Activated T-cell treated with anti-CD3 and anti-CD28 coated beads, Interleukin-2, amount 50 U/mL, for 72 hours (primary cell): ENCODE measurements at places on chromosomes 2 and 18.

DNA sequence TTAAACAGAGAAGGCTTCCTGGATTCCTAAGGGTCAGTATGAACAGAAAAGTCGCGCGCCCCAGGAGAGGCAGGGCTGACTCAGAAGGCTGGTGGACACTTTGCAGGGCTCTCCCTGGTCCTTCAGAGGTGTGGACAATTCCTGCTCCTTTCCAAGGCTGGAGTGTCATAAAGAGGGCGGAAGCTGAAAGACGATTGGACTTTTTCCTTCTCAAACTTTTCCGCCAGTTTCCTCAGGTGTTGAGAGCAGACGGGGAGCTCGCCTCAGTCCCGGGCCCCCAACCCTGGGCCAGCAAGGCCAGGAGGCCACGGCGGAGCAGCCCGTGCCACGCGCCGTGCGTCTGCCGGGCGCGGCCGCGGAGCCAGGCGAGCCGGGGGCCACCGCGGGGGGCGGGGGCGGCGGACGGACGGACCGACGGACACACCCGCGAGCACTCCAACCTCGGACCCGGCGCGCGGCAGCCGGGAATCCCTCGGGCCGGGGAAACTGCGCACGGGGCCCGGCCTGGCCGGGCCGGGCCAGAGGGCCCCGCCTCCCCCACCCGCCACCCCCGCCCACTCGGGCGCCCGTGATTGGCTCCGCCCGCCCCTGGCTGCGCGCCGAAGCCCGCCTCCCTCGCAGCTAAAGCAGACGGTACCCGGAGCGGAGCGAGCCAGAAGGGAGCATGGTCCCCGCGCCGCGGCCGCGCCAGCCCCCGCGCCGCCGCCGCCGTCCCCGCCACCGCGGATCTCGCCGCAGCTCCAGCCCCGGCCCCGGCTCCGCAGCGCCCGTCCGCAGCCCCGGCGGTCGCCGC is at the start of gene KLHL29:
Gene KLHL29, plus strand, starts transcription at position 629 of the 793 bp plus-strand sequence. CDS start 177,018 bp downstream, outside the sequence.
- peaks cover 74% of the 10 kb centered on the region for H3K27me3 ChIP-seq
- DNase-seq = peak; percentile 86
- no peak within 1 kb of the TSS for H3K27ac ChIP-seq
- peaks cover 40% of the 10 kb centered on the region for H3K4me1 ChIP-seq

- no peaks in the 10 kb centered on the region for H3K4me1 ChIP-seq
- H3K36me3 ChIP-seq = no peaks in the 10 kb centered on the region
- no peak overlapping the region for H3K27ac ChIP-seq
Observed at GRCh38 chr2:10987861-10988260, 76.1 kb downstream of the KCNF1 start.

GRCh38 chr2:162028511-162028910 is 45.5 kb downstream of the DPP4 start:
- H3K4me3 ChIP-seq = no peak overlapping the region
- H3K36me3 ChIP-seq = peaks cover 8% of the 10 kb centered on the region
- H3K27me3 ChIP-seq = no peaks in the 10 kb centered on the region
- H3K4me1 ChIP-seq = peaks cover 26% of the 10 kb centered on the region
- no peak for DNase-seq

GRCh38 chr18:77110936-77111335 is 21.6 kb downstream of the MBP start:
- peaks cover 88% of the 10 kb centered on the region for H3K4me1 ChIP-seq
- no peak overlapping the region for H3K4me3 ChIP-seq
- DNase-seq = no peak
- H3K27ac ChIP-seq = no peak overlapping the region
- peaks cover 5% of the 10 kb centered on the region for H3K36me3 ChIP-seq
- H3K27me3 ChIP-seq = no peaks in the 10 kb centered on the region

DNA sequence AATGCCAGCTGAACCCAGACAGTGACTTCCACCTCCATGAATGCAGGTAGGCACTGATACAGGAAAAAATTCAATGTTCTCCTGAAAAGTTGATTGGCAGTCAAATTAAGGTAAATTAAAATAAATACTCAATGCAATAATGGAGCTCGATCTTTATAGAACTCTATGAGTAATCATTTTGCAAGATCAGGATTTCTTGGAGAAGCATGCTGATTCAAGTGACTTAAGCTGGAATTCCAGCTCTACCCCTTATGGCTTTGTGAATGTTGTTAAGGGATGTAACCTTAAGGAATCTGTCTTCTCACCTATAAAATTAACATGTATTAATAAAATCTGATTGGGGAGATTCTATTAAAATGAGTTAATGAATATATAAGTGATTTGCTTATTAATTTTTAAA is 145.1 kb downstream of the QPCT start:
- H3K27me3 ChIP-seq = no peaks in the 10 kb centered on the region
- H3K36me3 ChIP-seq = no peaks in the 10 kb centered on the region
- no peak overlapping the region for H3K27ac ChIP-seq
- no peak overlapping the region for H3K4me3 ChIP-seq

GRCh38 chr2:28592481-28592880 is 96.6 kb downstream of the PLB1 start:
- H3K27ac ChIP-seq = no peak overlapping the region
- H3K4me1 ChIP-seq = peaks cover 34% of the 10 kb centered on the region
- DNase-seq = no peak
- H3K36me3 ChIP-seq = no peaks in the 10 kb centered on the region
- H3K4me3 ChIP-seq = no peak overlapping the region

DNA sequence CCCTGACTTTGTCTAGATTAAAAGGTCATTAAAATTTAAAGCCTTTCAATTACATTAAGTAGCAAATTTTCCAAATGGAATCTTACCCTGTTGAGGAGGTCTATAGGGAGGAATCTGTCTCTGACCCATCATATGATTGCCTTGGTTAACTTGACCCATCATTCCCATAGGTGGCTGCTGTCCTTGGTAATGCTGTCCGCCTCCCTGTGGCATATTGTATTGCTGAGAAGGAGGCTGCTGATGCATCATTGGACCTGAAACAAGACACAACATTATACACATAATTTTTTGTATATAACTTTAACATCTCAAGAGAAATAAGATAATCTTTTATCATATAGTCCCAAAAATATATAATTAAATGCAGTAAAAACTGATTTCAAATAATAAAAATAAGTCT is 51.2 kb downstream of the SS18 start:
- H3K4me3 ChIP-seq = no peak overlapping the region
- no peaks in the 10 kb centered on the region for H3K27me3 ChIP-seq
- H3K27ac ChIP-seq = no peak overlapping the region
- DNase-seq = no peak

- no peaks in the 10 kb centered on the region for H3K27me3 ChIP-seq
- DNase-seq = no peak
- H3K27ac ChIP-seq = no peak overlapping the region
- H3K4me3 ChIP-seq = no peak overlapping the region
- H3K36me3 ChIP-seq = no peaks in the 10 kb centered on the region
Observed at GRCh38 chr18:52979892-52980291, 639.9 kb downstream of the DCC start.

- DNase-seq = no peak
- H3K27me3 ChIP-seq = peaks cover 3% of the 10 kb centered on the region
Observed at GRCh38 chr2:215884451-215885087, 128.8 kb downstream of the MREG start.

- H3K36me3 ChIP-seq = no peaks in the 10 kb centered on the region
- H3K27ac ChIP-seq = no peak overlapping the region
- no peak for DNase-seq
- no peaks in the 10 kb centered on the region for H3K4me1 ChIP-seq
- H3K27me3 ChIP-seq = peaks cover 23% of the 10 kb centered on the region
Observed at GRCh38 chr2:200174433-200175216, 131.9 kb upstream of the SPATS2L start.

GRCh38 chr2:170277951-170278350 is 100.0 kb downstream of the MYO3B start:
- H3K36me3 ChIP-seq = no peaks in the 10 kb centered on the region
- DNase-seq = no peak
- no peaks in the 10 kb centered on the region for H3K4me1 ChIP-seq
- no peak overlapping the region for H3K27ac ChIP-seq

GRCh38 chr2:179898873-179899272 is 37.5 kb upstream of the ZNF385B start:
- no peak for DNase-seq
- H3K4me1 ChIP-seq = no peaks in the 10 kb centered on the region
- H3K27ac ChIP-seq = no peak overlapping the region
- H3K4me3 ChIP-seq = no peak overlapping the region
- no peaks in the 10 kb centered on the region for H3K27me3 ChIP-seq

- H3K27ac ChIP-seq = no peak overlapping the region
- DNase-seq = no peak
- no peaks in the 10 kb centered on the region for H3K36me3 ChIP-seq
- no peaks in the 10 kb centered on the region for H3K4me1 ChIP-seq
- no peaks in the 10 kb centered on the region for H3K27me3 ChIP-seq
- H3K4me3 ChIP-seq = no peak overlapping the region
Observed at GRCh38 chr2:229348128-229348527, 77.0 kb upstream of the PID1 start.

- H3K36me3 ChIP-seq = peaks cover 2% of the 10 kb centered on the region
- DNase-seq = no peak
- no peaks in the 10 kb centered on the region for H3K27me3 ChIP-seq
- H3K27ac ChIP-seq = peak overlapping the region; percentile 43
- H3K4me3 ChIP-seq = peak overlapping the region; percentile 53
Observed at GRCh38 chr2:200405599-200406298, 99.3 kb downstream of the SPATS2L start.

DNA sequence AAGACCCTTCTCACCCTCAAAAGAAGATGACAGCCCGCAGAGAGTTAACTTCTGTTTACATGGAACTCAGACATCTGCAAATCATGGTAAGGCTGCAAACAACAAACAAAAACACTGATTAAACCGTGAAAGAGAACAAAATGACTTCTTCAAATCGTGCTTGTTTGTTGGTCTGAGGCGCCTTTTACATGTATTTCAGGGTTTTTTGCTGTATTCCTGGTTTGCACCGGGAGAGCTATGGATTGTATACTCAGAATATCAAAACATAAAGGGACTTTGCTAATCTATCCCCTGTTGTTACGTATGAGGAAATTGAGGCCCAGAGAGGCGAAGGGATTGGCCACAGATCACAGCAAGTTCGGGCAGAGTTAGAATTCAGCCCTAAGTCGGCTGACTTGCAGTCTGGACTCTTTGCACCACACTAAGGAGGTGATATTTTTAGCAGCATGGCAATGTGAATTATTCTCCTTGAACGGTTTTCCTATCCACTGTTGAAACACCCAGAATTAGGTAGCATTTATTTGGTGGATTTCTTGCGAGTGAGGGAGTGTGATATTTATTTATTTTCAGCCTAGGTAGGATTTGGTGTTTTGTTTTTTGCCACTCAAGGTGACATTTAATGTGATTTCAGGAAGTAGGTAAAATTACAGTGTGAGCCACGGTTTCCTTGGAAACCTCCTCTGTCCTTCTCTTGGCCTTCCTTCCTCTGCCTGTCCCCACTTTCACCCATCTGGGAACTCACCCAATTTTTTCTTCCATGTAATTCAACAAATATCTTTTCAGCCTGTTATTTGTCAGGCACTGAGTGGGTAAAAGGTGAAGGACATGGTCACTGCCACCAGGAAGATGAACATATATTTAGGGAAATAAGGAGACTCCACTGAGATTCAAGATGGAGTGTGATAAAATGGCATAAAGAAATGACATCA is 980 bp upstream of the PDE6D start:
- peaks cover 14% of the 10 kb centered on the region for H3K36me3 ChIP-seq
- H3K27ac ChIP-seq = peak overlapping the region; percentile 86
- peak overlapping the region; percentile 88 for H3K4me3 ChIP-seq
- peak; percentile 29 for DNase-seq

GRCh38 chr18:3447068-3447894 is 2.7 kb upstream of the TGIF1 start:
- H3K4me3 ChIP-seq = peak overlapping the region; percentile 95
- peak; percentile 38 for DNase-seq
- peaks cover 28% of the 10 kb centered on the region for H3K4me1 ChIP-seq
- peaks cover 6% of the 10 kb centered on the region for H3K36me3 ChIP-seq
- H3K27ac ChIP-seq = peak overlapping the region; percentile 100

DNA sequence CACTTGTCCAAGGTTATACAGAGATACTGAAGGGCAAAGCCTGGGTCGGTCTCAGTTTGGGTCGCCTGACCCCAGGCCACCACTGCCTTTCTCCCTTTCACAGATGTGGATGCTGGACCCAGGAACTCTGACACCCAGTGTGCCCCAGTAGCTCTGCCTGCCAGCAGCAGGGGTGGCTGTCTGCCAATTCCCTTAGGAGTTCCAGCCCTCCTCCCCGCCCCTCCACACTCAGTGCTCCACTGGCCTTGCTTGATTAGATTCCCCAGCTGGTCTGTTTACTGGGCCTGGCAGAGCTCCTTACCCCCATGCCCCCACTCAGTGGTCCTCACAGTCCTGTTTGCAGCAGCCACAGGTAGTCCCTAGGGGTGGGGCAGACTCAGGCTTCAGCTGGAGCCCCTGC is 75.5 kb downstream of the NPAS2 start:
- H3K27me3 ChIP-seq = no peaks in the 10 kb centered on the region
- H3K4me3 ChIP-seq = no peak overlapping the region
- H3K27ac ChIP-seq = no peak overlapping the region
- peaks cover 6% of the 10 kb centered on the region for H3K4me1 ChIP-seq
- no peak for DNase-seq

DNA sequence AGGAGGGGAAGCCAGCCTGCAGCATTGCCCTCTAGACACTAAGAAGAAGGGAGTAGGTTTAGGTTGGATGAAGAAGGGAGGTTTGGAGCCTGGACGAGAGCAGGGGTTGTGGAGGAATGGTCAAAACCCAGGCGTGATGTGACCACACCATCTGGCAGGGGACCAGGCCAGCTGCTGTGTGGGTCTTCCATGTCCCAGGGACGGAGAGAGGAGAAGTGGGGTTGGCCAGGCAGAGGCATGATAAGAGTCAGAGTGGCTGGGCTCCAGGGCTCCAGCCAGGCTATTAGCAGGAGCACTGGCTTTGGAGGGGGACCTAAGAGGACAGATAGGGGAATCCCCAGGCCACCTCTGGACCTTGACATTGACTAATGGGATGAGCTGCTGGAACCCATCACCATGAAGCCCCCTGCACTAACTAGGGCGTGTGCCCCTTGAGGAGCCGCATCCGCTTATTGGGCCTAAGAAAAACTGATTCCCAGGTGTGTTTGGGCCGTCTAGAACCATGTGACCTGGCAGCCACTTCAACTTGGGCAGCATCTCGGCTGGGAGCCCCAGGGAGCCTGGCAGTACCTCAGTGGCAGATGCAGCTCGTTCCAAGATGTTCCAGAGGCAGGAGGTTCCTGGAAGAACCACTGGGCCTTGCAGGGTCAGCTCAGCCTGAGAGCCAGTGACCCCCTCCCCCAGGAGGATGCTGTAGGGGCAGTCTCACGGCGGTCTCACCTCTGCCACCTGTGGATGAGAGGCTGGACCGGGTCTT is 235.1 kb downstream of the AGAP1 start:
- H3K4me3 ChIP-seq = no peak overlapping the region
- no peaks in the 10 kb centered on the region for H3K4me1 ChIP-seq
- no peak for DNase-seq
- peaks cover 18% of the 10 kb centered on the region for H3K27me3 ChIP-seq
- H3K36me3 ChIP-seq = no peaks in the 10 kb centered on the region
- H3K27ac ChIP-seq = no peak overlapping the region

DNA sequence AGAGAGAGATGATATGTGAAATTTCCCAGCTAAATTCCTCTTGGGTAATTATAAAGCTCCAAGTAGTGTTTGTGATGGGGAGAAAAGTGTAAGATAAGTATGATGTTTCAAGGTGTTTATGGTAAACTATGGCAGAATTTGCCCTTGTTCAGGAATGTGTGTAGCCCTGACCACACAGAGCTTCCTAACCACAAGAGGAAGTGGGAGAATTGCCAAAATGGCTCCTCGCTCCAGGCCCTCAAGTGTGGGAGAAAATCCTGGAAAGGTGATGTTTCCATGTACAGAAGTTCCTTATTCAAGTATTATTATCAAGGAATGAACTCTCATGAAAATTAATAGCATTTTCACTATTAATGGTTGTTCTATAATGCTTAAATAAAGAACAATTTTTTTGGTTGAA is 878.3 kb downstream of the TDRD15 start:
- H3K4me3 ChIP-seq = no peak overlapping the region
- H3K27ac ChIP-seq = no peak overlapping the region
- no peaks in the 10 kb centered on the region for H3K4me1 ChIP-seq

- no peaks in the 10 kb centered on the region for H3K4me1 ChIP-seq
- no peak overlapping the region for H3K4me3 ChIP-seq
- no peak overlapping the region for H3K27ac ChIP-seq
Observed at GRCh38 chr2:74747411-74748080, 86.4 kb upstream of the HK2 start.
